Activated CD4-positive, alpha-beta memory T cell treated with anti-CD3 and anti-CD28 coated beads for 36 hours (primary cell): ENCODE measurements at places on chromosomes 5 and 9. TPM values are rescaled to one million over a fixed set of nuclear protein-coding genes. Genes with fewer than 3 reads are reported as not detected.

DNA sequence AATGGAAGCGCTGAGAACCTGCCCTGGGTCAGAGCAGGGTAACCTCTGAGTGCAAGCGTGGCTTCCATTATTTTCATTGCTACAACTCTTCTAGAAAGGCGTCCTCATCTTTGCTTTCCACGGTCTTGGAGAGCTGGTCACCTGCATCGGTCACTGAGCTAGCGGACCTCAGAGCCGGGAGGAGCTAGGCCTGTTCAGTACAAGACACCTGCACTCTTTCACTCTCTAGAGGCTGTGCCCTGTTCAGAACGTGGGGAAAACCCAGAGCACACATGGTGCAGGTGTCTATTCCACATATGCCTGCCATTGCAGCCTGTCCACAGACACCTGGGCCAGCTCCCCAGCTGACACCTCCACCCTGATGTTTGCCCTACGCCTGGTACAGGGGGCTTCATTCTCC lies 147.8 kb upstream of the IRX2 start:
- DNase-seq, result no peak

- DNase-seq, result no peak
Observed at GRCh38 chr9:136451221-136451877, 11.7 kb upstream of the INPP5E start.

GRCh38 chr9:136900988-136901515 lies 14.7 kb downstream of the TRAF2 start:
- no peak for DNase-seq

GRCh38 chr5:58239045-58239444 lies 220.8 kb downstream of the PLK2 start:
- no peak for DNase-seq

- no peak for DNase-seq
Observed at GRCh38 chr9:137717776-137718327, 99.0 kb downstream of the EHMT1 start.

GRCh38 chr5:94745786-94746730 lies 127.6 kb downstream of the SLF1 start:
- no peak for DNase-seq

DNA sequence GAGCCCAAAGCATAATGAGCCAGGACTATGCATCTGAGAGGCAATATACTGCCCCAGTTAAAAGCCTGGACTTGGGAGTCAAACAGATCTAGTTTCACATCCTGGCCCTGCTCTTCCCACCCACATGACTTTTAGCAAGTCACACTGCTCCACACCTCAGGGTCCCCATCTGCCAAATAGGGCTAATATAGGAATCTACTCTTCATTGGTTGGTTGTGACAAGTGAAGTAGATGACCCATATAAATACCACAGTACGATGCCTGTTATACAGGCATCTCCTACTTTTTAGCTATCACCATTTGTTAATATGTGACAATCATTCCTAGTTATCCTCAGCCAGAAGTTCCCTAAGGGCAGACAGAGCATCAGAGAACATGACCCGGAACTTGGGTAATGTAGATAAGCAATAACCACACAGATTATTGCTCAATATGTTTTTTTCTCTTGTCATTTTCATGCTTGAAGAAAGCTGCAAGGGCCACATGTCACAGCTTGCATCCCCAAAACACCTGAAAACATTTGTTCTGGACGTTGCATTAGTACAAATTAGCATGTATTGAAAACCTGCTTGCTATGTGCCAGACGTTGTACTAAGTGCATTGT lies 20.4 kb downstream of the ADAM19 start:
- no peak for DNase-seq

PCDHA9 gene
- total RNA-seq, result not detected

ZBTB5 gene
- total RNA-seq, result 9.3 TPM

MARCOL gene
- total RNA-seq, result not detected

SEMA5A gene
- 0.48 TPM for total RNA-seq

PDE6A gene
- total RNA-seq, result not detected

MCIDAS gene
- total RNA-seq, result not detected

FOXD4L5 gene
- total RNA-seq, result not detected
